ENCODE measurements at places on chromosomes 5 and 9.
A peak's percentile ranks its signal among the peaks of the same experiment; 100 is the strongest.

GRCh38 chr9:71670121-71670520 lies 98.2 kb downstream of the CEMIP2 start:
- no peak for DNase-seq

DNA sequence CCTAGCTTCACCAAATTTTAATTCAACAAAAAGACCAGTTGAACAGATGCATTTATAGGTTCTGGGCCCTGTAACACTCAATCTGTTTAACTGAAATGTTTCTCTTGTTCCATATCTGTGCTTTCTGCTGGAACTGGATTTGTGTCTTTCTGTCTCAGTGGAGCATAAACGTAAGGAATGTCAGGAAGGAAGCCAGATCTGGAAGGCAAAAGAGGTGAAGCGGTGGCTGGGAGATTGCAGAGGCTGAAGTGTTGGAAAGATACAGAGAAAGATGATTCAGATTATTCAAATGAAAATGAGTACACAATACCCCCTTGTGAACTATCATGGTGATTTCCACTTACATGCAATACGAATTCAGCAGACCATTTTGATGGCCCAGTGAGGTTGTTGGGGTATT lies 406.8 kb downstream of the BRINP1 start:
- no peak for DNase-seq

GRCh38 chr9:72656021-72656420 lies 134.6 kb downstream of the TMC1 start:
- no peak for DNase-seq

GRCh38 chr9:95463148-95464060 lies 53.4 kb downstream of the PTCH1 start:
- no peak for DNase-seq

- no peak for DNase-seq
Observed at GRCh38 chr9:108744641-108745040, 111.1 kb downstream of the ACTL7B start.

DNA sequence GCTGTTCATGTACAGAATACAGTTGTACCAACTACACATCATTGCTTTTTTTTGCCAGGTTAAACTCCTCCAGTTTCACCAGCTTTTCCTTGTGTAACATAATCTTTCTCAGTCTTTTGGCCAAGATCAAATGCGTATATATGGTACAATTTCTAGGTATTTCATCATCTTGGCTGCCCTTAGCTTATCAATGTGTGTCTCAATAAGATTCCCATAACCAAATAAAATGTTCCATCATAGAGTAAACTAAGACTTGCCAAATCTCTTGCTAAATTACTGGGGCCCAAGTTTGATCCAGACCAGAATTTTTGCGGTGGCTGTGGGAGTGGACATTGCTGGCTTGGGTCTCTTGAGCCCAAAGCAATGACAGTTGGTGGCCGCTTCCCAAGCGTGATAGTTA lies 24.3 kb upstream of the ERBIN start:
- no peak for DNase-seq

- no peak for DNase-seq
Observed at GRCh38 chr5:135547590-135548254, 12.0 kb upstream of the NEUROG1 start.

DNA sequence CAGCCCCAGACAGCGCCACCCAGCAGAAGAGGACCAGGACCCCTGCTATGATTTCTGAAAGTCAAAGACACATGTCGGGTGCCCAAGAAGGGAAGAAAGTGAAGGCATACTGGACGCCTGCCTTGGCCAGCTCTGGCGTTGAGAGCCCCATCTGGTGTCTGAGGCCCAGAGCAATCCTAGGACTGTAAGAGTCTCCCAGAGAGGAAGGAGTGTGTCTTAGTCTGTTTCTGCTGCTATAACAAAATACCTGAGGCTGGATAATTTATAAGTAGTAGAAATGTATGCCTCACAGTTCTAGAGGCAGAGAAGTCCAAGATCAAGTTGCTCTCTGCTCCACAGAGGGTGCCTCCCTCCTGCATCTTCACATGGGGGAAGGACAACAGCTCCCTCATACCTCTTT lies 10.8 kb downstream of the RASGEF1C start:
- no peak for DNase-seq

DNA sequence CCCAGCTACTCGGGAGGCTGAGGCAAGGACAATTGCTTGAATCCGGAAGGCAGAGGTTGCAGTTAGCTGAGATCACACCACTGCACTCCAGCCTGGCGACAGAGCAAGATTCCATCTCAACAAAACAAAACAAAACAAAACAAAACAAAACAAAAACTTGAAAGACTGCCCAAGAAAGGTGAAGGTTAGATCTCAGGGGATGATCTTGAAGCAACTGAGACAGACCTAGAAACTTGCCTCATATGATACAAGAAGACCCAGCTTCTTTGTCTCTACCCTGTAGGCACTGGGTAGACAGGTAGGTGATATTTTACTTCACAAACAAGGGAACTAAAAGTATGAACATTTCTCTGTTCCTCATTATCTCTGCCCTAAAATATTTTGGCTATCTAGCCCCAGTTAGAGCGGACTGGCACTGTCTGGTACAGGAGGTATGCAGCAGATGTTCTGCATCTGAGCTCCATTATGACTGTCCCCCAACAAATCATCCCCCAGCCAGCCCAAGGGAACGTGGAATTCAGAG lies 26.3 kb upstream of the SHOC1 start:
- no peak for DNase-seq

- DNase-seq: peak; percentile 23
Observed at GRCh38 chr5:65721050-65721719, 724 bp downstream of the SGTB start.

- no peak for DNase-seq
Observed at GRCh38 chr9:129464972-129465833, 155.7 kb downstream of the C9orf50 start.
